Omental fat pad (tissue), 4 donors: ENCODE measurements at places on chromosomes 2 and 18. TPM values are rescaled to one million over a fixed set of nuclear protein-coding genes. Genes with fewer than 3 reads are reported as not detected.

GRCh38 chr18:48589797-48590519 is 51.1 kb downstream of the CTIF start:
- DNase-seq, result no peak

DNA sequence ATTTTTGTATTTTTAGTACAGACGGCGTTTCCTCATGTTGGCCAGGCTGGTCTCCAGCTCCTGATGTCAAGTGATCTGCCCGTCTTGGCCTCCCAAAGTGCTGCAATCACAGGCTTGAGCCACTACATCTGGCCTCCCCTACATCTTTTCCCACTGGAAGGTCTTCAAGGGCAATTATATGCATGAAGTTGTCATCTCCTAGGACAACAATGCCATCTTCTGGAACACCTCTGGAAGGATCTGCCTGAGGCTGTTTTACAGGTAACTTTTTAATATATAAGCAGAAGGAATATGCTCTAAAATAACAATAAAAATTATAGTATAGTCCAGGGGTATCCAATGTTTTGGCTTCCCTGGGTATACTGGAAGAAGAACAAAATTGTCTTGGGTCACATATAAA is 321.4 kb downstream of the AFF3 start:
- DNase-seq, result no peak

FOSL2 gene
- 350 TPM for total RNA-seq

- no peak for DNase-seq
These were observed 1474.0 kb upstream of the TMEFF2 start for GRCh38 chr2:193668557-193669323.

GRCh38 chr2:174573621-174574081 is 24.0 kb downstream of the WIPF1 start:
- no peak for DNase-seq

DNA sequence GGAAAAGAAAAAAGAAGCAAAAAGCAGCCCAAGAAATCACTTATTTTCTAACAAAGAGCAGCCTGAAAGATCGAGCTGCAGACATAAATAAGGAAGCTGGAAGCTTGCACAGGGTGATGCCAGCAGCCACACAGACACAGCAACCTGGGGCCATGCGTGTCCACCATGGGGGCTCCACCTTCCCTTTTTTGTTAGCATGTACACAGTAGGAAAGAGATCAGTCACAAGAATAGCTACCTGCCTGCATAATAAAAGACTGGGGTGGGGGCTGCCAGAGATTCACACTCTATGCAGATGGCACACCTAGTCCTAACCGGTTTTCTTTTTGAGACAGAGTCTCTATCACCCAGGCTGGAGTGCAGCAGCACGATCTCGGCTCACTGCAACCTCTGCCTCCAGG is 2.9 kb upstream of the CNOT11 start:
- DNase-seq, result no peak

DNA sequence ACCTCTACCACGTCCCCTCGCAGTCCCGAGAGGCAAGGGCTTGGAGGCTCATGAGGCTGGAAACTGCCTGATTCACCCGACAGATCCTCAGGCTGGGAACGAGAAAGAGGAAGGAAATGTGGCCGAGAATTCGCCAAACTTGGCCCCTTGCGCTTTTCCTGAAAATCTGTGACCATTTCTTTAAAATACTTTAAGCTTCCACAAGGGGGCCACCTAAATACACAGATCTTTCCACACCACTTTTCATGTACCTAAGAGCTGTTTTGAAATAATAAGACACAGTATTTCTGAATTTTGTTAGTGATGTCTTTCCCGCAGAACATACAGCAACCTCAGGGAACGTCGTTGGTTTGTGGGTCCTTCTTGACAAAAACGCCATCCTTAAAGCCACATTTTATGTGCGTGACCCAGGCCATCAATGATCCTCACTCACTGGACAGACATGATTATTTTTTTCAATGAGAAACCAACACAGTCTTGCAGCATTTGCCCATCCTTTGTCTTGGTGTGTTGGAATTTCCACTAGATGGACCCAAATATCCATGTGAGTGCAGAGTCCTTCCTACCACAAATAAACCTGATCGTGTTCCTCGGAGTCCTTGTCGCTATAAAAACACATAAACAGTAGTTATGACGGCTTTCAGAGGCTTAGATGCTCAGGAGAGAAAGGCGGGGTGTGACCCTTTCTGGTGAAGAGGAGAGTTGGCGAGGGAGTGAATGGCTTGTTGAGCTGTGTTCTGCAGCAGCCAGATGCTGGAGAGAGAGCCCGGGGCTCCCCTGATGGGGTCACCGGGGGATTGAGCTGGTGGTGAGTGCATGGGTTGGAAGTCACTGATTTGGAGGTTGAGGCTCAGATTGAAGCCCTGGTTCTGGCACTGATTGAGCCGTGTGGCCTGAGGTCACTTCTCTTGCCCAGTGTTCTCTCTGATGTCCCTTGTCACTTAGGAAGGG is 25.0 kb downstream of the DCDC2C start:
- no peak for DNase-seq

DNA sequence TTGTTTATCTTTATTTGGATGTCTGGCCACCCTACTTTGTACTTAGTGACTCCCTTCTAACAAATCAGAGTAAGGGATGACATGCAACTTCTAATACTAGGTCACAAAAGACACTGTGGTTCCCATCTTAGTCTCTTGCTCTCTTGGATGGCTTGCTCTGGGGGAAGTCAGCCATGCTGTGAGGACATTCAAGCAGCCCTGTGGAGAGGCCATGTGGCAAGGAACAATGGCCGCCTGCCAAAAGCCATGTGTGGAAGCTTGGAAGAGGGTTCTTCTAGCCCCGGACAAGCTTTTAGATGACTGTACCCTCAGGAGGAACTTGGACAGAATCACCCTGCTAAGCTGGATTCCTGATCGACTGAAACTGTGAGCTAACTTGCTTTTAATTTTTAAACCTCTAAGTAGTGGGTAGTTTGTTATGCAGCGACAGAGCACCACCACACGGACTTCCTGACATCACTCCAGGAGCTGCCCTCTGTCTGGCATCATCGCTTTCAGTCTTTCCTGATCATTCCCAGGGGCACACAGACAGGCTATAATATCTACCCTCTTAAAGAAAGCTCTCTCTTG is 116.8 kb upstream of the ODC1 start:
- no peak for DNase-seq

G6PC2 gene
- not detected for total RNA-seq

DNA sequence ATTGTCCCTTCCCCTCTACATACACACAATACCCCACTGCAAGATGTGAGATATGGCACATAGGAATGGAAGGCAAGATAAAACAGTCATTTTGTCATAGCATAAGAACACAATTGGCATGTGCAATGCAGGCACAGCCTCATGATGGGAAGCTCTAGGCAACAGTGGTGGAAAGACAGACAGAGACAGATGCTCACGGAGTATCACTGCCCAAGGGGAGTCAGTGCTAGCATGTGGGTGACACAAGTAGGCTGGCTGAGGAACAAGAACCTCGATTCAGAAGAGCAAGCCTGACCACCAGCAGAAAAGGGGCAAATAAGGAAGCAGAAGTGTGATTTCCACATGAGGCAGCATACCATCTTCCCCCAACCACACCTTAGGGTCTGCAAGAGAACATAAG is 323.6 kb downstream of the PAX3 start:
- no peak for DNase-seq

- no peak for DNase-seq
These were observed 43.4 kb downstream of the GREB1 start for GRCh38 chr2:11577101-11577883.

GRCh38 chr2:120310136-120310535 is 35.8 kb upstream of the INHBB start:
- no peak for DNase-seq

DNA sequence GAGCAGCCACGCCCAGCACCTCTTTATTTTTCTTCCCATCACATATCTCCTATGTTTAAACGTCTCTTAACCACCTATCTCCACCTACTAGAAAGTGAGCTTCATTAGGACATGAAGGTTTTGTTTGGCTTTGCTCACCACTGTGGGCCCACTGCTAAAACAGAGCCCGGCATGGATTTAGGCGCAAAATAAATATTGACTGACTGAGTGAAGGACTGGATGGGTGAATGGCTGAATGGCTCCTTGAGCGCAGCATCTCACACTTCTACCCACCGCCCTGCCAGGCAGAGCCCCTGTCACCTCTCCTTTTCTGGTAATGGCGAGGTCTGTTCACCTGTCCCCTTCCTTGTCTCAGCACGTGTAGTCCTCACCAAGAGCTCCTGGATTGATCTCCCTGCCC is 10.1 kb downstream of the CAPG start:
- DNase-seq, result no peak

THSD7B gene
- total RNA-seq, result 0.74 TPM

DNA sequence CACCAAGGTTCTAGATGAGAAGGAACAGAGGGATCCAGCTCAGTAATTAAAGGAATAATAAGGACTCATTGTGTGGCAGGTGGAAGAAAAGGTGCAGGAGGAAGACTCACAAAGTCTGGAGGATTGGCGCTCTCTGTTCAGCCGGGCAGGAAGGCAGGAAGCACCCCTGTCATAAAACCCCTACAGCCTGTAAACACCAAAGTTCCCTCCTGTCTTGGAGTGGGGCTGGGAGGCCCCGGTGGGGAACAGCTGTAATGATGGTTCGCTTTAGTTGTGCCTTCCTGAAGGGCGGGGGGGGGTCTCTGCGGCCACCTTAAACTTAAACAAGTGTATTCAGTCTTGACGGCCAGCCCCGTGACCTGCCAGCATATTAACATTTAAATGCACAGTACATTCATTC is 84.3 kb downstream of the GBX2 start:
- DNase-seq, result no peak

DNA sequence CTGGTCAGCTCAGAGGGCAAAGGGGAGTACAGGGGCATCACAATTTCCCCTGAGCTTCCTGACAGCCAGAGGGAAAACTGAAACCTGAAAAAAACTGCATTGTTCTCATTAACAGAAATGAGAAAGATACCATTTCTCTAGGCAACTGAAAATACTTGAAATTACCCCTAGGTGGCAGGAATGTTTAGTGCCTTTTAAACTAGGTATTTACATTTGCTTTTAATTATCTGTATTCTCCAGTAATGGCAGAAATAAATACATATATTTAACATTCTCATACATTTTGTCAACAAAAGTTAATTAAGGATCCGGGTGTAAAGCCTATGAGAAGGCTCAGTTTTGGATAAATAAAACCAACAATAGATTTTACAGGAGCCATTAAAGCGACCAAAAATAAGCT is 34.5 kb downstream of the RPL31 start:
- DNase-seq, result no peak

- no peak for DNase-seq
These were observed 68.4 kb downstream of the ACOXL start for GRCh38 chr2:110800611-110801402.

UGT1A6 gene
- total RNA-seq, result not detected

DNA sequence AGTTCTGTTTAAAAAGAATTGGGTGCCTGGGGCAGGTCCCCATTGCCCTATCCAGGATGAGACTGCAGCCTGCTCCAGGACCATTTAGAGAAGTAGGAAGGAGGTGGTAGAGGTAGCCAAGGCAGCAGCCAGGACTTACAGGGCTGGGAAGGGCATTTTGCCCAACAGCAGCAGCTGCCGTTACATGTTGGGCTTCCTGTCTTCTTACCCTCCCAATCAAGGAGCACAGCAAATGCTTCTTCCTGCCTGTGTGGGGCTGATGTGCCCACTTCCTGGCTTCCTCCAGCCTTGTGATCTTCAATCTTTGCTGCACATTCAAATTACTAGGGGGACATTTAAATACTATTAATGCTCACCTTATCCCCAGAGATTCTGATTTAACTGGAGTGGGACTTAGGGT is 112.0 kb downstream of the QPCT start:
- no peak for DNase-seq

DNA sequence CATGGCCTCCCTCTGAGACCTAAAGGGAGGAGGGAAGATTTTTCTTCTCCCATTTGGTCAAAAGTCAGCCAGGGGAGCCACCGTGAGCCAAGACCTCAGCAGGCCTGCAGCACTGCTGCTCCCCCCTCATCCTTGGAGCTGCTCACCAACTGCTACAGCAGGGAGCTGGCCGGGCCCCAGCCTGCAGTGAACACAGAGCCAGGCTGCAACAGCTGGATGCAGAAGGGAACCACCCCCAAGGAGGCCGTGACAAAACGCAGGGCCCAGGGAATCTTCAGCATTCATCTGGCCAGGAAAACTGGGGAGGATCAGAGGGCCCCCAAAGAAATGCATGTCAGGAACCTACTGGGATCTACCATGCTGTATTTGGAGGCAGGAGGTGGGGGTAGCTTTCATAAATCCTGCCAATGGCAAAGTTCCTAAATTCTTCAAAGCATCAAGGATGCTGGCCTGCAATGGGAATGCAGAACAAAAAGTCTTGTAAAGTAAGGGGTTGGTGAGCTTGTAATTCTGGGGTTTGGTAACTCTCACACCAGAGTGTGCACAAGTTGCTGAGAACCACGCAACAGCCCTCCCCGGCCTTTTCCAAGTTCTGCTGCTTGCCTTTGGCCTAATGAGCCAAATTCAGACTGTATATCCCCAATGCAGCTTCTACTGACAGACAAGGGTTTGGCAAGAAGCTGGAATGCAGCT is 61.0 kb downstream of the CACNB4 start:
- DNase-seq, result no peak

TPO gene
- total RNA-seq, result 3.0 TPM

- DNase-seq, result no peak
These were observed 2083.1 kb upstream of the PIK3C3 start for GRCh38 chr18:39871961-39872360.

COL5A2 gene
- total RNA-seq, result 66.9 TPM

GRCh38 chr2:45469314-45470099 is 141.6 kb downstream of the SRBD1 start:
- DNase-seq, result no peak

DNA sequence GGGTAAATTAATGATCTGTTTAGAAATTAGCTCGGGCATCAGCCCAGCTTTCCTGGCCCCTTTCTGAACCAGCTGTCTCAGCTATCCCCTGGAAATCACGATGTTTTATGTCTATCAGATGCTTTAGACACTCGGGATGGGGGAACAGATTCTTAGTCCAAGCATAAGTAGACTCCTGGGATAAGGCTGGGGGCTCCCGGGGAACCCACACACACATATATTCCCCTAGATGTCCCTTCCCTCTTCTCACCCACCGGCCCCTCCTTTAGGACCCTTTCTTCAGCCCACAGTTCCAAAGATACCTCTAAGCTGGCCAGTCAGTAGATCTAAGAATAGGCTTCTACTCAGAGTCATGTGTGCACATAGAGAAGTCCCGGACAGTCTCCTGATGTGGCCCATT is 151.5 kb upstream of the COPS8 start:
- no peak for DNase-seq

- DNase-seq, result no peak
These were observed 272.0 kb downstream of the ETAA1 start for GRCh38 chr2:67669168-67669567.

IL37 gene
- total RNA-seq, result not detected

- DNase-seq, result no peak
These were observed 65.3 kb upstream of the CCDC85A start for GRCh38 chr2:56118474-56118873.

DNA sequence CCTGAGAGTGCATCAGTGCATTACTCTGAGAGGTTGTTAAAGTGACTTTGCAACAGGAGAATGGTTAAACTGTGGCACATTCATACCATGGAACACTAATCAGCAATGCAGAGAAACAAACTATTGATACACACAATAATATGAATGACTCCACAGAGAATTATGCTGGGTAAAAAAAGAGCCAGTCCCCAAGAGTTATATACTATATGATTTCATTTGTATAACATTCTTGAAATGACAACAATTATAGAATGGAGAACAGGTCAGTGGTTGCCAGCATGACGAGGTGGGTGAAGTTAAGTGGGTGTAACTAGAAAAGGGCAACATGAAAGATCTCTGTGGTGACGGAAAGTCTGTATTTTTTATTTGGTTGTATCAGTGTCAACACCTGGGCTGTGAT is 3.0 kb upstream of the NT5C1B start:
- DNase-seq, result no peak

GRCh38 chr2:133780099-133780996 is 212.1 kb upstream of the NCKAP5 start:
- peak; percentile 42 for DNase-seq
